Mammary epithelial cell (primary cell): ENCODE measurements at places on chromosomes 1 and 21.

- DNase-seq, result no peak
These were observed 750 bp downstream of the NECAP2 start for GRCh38 chr1:16441282-16441665.

DNA sequence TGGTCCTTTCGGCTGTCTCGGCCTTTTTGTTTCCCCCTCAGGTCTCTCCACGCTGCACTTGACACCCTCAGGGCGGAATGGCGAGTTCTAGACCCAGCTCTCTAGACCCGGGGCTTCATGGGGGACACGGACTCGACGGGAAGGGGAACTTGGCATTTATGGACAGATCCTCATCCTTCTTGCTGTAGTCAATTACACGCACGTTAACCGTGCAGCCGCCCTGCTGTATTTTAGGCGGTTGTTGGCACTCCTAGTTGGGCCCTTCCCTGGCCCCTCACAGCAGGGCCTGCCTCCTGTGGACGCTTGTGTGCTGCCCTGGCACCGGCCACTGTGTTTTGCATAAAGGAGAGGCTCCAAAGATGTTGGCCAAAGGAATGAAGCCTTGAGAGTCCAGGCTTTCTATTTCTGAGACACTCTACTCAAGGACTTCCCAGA is 558 bp upstream of the BTG3 start:
- DNase-seq, result no peak

GRCh38 chr1:91564888-91565701 is 64.4 kb downstream of the CDC7 start:
- DNase-seq, result peak; percentile 31

GRCh38 chr1:160553778-160554177 is 25.5 kb downstream of the CD84 start:
- DNase-seq, result no peak

GRCh38 chr1:11383553-11384169 is 95.3 kb upstream of the DISP3 start:
- peak; percentile 41 for DNase-seq

DNA sequence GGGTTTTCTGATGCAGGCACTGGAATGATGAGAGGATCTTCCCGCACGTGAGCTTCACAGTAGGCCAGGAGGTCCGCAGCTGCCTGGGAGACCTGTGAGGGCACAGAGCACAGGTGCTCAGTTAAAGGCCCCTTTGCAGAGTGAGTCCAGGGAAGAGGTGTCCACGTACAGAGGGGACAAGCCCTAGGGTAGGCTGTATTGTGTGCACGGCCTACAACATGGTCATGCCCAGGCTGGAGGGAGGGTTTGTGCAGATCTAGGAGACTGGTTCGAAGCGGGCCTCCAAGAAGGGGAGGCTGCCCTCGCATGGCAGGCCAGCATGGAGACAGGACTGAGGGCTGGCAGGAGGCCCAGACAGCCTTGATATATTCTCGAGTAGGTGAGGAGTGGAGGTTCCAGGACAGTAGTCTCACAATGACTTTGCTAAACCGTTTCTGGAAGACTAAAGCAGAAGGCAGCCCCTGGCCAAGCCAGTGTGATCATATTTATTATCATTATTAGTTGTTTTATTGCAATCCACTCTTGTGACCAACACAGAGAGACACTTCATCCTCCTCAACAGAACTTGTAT is 48.0 kb upstream of the B3GALNT2 start:
- DNase-seq, result no peak

- DNase-seq, result no peak
These were observed 27.2 kb downstream of the MCOLN2 start for GRCh38 chr1:84969489-84970250.

GRCh38 chr1:12435639-12436344 is 182.2 kb downstream of the DHRS3 start:
- no peak for DNase-seq

GRCh38 chr1:154624746-154625643 is 17.0 kb upstream of the ADAR start:
- DNase-seq, result peak; percentile 46

- DNase-seq, result no peak
These were observed 101.0 kb downstream of the DENND1B start for GRCh38 chr1:197674286-197674685.

DNA sequence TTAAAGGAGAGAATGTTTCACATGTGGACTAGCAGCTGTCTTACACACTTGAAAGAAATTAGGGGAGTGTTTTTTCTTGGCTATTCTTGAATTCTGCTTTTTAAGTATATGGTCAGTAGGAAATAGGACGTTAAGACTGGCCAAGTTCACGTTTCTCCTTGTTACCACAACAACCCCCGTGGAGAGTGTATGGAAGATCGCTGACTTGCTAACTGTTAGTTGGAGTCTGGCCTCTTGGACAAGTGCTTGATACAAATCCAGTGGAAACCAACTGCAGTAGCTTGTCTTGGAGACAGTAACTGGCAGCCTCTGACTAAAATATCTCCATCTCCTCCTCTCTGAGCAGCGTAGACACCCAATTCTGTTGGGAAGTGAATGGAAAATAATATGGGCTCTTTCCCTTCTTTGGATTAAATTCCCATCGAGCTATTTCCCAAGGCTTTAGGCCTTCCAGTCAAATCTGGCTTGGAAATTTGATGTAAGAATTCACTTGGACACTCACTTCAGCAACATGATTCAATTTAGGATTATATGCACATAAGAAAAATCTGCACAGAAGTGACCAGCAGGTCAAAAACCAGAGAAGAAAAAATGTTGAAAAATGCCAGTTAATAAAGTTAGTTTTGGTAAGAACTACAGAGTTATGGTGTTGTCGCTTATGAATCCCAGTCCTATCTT is 3.6 kb upstream of the NFIA start:
- no peak for DNase-seq

- DNase-seq, result no peak
These were observed 29.4 kb upstream of the PIGC start for GRCh38 chr1:172473302-172473701.

GRCh38 chr1:214420833-214421232 is 130.6 kb downstream of the PTPN14 start:
- DNase-seq, result no peak

DNA sequence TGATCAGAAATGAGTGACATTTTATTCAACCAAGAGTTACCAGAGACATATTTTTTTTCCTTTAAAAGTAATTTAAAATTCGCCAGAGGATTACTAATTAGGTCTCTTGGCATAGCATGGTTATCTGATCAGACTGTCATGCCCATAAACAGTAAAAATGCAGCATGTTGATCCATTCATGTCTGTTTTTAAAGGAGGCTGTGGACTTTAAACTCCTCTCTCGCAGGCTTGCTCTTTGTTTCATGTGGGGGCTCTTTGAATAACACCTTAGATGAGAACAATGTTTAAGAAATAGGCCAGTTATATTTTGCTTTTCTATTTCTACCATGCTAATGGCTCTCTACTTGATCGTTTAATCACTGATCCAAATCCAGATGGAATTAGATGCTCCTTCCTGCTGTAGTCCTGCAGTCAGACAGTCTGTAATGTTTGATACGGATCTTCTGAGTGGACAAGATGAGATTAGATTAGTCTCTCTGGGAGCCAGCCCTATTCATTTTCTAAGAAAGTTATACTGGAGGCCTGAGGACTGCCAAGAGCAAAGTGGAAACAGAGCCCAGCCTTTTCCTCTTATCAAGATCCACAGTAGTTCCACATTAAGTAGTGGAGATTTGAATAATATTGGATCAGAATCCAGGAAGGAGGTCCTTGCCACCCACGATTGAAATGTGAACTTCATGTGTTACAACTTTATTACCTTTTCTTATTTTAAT is 197.4 kb downstream of the HS2ST1 start:
- no peak for DNase-seq

GRCh38 chr1:214579183-214579582 is 23.8 kb upstream of the CENPF start:
- DNase-seq, result no peak

GRCh38 chr1:201582705-201583442 is 43.9 kb downstream of the NAV1 start:
- DNase-seq, result no peak

DNA sequence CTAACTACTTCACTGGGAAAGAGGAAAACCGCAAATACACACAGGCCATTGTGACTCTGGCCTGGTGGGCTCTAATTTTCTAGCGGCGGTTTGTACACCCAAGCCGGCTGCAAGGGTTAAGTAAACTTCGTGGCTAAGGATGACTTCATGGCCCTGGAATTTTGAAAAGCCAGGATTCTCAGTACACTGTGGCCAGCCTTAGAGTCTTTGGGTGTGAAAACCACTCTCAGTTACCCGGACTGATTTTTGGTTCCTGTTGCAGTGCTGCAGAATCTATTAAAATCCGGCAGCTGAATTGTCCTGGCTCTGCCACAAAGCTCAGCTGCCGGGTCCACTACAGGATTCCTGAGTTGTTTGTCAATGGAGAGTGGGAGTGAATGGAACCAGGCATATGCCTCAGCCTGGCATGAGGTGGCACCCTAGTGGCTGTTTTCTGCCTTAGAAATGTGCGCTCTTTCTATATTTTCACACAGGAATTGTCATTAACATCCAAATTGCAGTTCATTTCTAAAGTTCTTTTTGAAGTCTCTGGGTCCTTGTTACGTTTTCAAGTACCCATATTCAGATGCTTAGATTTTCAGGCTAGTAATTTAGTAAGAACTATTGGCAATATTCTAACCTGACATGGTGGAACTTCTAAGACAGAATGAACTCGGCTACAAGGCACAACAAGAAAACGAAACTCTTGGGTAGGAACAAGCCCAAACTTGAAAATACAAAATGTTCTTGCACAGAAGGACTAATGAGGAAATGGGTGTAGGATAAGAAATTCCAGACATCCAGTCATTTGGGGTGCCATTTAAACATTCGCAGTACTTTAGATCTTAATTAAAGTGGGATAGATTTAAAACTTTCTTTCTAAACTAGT is 255.9 kb downstream of the NFIA start:
- peak; percentile 94 for DNase-seq

DNA sequence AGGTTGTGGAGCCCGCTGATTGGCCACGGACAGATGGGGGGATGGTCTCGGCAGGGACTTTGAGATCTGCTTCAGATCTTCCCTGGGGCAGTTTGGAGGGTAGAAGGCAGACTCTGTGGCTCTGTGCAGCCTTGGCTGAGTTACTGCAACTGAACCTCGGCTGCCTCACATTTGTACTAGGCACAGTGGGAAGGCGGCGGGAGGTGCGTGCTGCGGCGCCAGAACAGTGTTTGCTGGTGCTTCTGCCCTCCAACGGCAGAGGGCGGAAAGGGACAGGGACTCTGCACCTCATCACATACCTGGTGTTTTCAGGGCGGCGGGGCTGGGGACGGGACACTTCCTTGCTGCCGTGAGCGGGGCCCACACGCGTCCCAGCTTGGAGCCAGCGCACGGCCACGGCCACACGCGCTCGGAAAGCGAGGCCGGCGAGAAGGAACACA is 26.2 kb downstream of the SLC66A1 start:
- DNase-seq, result peak; percentile 41

DNA sequence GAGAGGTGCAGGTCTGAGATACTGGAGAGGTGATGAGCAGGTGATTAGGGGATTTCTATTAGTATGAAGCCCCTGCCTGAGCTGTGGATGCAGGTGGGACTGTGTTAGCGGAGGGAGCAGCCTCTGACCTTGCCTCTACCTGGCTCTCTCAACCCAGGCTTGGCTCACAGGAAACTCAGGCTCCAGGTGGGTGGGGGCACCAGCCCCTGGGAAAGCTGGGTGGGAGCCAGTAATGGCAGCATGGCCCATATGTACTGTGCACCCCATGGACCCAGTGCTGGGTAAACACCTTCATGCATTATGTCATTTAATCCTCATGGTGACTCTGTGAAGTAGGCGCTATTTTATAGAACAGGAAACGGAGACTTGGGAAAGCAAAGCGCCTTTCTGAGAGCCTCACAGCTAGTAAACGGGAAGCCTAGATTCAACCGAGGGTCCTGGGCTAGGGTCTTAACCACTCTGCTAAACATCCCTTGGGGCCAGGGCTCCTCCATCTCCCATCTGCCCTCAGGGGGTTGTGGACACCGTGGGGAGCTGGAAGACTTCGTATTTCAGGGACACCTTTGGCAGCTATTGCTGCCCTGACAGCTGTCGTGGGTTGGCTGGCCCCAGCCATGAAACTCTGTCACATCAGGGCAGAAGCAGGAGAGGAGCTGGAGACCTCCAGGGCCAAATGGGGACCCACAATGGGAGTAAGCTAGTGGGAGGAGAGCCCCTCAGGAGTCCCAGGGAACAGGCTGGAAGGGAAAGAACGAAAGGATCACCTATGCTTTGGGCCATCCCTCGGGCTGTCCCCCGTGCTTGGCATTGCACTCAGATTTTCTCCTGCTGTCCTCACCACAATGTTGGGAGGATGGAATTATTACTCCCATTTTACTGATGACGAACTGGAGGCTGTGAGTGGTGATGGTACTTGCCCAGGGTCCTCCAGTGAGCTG is 59.6 kb upstream of the CSF3R start:
- DNase-seq, result no peak

GRCh38 chr1:1275836-1276235 is 2.2 kb upstream of the UBE2J2 start:
- DNase-seq, result no peak

DNA sequence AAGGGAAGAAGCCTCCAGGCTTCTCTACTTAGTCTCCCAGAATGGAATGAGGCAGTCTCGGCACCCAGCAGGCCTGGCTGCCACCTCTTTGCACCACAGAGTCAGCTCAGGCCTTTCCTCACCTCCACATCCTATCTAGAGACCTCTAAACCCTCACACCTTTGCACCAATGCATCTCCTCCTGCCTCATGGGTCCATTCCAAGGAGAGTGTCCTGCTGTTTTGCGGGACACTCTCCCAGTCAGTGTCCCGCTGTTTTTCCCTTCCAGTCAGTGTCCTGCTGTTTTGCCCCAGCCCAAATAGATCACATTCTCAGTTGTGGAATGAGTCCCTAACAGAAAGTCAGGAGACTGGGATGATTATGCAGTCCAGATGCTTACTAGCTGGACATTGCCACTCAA is 185.6 kb upstream of the CAMK1G start:
- DNase-seq, result no peak

DNA sequence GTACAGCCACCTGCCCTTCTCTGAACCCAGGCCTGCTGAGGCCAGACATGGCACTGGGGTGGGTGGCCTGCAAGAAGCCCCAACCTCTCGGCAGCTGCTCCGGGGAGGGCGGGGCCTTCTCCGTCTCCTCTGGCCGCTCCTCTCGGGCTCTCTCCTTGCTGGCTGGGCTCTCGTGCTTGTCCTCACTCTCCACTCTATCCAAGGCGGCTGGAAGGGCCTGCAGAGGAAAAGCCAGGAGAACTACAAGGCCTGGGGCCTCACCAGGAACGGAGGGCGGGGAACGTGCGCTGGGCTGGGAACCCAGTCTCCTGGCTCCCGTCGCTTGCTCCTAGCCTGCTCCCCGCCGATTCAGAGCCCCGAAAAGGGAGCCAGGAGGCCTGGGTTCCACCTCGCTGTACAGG is 59.1 kb downstream of the CHD5 start:
- DNase-seq, result no peak

- peak; percentile 96 for DNase-seq
These were observed 6.1 kb upstream of the CDC73 start for GRCh38 chr1:193115629-193116227.
